ENCODE measurements at places on chromosomes 11 and 22.

DNA sequence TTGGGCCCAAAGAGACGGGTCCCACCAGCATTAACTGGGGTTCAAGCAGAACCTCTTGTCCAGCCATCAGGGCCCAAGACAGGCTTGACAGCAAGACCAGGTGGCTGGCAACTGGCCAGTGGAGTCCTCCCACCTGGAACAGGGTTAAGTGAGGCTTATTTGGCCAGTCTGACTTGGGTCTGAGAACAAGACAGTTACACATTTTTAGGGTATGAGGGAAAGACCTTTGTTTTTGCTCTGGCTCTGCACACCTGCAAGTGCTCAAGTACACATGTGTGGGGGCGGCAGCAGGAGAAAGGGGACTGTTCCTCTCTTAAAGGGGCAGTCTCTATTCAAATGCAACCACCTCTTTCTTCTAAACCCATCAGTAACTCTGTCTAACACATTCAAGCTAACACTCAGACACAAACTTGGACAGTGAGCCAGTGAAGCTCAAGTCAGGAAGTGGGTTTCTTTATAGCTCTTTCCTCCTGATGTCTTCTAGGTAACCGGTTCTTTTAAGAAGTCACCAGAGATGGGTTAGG, 116.2 kb downstream of the ETS1 start:
- DNase-seq, result no peak

DNA sequence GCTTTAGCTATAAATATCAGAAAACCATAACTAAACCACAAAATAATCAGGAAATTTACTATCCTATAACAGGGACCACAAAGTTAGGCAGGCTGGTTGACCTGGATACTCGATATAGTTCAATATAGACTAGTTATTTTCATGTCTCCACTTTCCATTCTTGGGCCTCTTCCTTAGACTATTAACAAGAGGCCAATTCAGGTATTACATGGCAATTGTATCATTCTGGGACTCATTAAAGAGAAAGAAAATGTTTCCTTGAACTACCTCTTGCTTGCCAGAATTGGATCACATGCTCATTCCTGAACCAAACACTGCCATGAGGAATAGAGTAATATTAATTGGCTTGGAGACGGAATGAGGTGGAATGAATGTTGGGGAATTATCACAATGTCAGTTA, 76.0 kb downstream of the EIF3M start:
- peak; percentile 7 for DNase-seq

DNA sequence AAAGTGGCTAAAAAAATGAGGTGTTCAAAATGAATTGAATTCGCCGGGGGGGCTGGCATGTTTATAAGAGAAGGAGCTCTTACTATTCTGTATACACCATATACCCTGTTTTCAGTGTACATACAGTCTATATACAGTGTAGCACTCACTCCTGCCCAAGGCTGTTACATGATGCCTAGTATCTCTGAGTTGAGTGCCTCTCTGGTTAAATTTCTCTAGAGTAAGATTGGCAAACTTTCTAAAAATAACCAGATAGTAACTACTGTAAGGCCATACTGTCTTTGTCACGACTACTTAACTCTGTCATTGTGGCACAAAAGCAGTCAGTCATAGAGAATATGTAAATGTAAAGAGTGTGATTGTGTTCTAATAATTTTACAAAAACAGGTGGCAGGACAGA, 58.1 kb downstream of the PHF21A start:
- no peak for DNase-seq

DNA sequence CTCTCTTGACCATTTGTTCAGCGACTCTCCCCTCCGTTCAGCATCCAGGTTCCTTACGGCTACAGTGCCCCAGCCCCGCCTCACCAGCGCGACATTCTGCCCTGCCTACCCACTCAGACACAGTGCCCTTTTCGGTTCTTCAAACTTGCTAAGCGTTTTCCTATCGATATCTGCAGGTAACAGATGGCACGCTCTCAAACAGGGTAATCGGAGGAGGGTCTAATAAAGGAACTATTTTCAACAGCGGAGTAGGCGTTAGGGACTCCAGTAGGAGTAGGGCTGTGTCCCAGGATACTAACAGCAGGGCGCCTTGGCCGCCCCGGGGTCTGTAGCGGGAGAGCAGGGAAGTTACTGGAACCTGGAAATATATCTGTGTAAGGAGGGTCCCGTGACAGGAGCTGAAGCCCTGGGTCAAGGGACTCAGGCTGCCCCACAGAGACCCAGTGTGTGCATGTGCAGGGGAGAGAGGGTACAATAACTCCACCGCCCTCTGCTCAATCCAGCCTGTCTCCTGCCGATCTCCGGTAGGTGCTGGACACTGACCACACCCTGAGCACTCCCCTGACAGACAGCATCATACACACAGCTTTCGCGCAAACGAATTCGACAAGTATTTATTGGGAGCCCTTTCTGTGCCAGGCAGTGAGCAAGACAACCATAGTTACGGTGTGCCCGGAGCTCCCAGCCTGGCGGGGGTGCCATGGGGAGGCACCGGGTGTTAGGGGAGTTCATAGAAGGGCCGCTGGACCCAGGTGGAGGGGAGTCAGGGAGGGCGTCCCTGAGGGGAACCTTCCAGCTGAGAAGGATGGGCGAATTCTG, 2.1 kb downstream of the KLHL35 start:
- DNase-seq, result no peak

DNA sequence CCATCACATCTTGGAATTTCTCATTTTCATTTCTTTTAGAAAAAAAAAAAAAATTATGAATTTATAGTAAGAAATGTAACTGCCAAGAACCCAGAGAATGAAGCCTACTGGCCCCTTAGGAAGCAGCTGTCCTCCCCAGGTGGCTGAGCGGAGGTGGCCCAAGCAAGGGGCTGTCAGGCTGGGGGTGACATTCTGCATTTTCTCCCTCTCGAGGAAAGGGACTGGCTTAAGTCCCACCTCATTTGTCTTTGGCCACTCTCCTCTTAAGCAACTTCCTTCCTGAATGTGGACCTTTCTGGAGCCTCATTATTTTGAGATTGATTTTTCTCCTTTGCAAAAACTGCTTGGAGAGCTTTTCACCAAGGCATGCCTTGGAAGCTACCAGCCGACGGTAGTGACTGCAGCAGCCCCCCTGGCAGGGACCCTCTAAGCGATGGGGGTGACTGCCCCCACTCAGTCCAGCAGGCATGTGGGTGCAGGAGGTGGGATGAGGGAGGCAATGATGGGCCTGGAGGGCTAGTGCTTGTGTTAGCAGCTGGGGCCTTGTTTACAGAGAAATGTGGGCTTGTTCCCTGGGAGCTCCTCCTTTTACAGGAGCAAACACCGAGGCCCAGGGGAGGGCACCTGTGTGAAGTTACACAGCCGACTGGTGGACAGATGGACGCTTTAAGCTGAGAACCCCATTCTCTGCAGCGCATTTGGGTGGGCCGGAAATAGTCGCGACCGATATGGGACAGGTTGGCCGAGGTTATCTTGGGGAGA, 111.7 kb downstream of the MORC2 start:
- DNase-seq, result no peak

- no peak for DNase-seq
These were observed 173.3 kb downstream of the GRIA4 start for GRCh38 chr11:105783216-105783615.

DNA sequence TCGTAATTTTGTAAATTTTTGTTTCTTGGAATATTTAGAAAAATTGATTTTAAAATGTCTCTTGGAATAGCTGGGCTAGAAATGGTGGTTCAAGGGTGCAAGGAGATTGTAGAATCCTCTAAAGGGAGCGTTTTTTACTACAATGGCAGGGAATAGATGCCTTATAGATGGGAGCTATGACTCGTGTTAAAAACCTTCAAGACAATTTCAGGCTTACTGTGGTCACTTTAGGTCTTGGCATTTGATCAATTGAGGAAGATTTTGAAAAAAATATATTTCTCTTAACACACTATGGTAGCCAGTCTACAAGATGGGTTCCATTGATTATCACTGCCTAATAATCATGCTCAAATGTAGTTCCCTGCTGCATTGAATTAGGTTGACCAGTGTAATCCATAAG, 25.0 kb downstream of the METTL15 start:
- DNase-seq, result peak; percentile 69

GRCh38 chr22:31179345-31179744, 19.4 kb downstream of the RNF185 start:
- DNase-seq, result peak; percentile 51

DNA sequence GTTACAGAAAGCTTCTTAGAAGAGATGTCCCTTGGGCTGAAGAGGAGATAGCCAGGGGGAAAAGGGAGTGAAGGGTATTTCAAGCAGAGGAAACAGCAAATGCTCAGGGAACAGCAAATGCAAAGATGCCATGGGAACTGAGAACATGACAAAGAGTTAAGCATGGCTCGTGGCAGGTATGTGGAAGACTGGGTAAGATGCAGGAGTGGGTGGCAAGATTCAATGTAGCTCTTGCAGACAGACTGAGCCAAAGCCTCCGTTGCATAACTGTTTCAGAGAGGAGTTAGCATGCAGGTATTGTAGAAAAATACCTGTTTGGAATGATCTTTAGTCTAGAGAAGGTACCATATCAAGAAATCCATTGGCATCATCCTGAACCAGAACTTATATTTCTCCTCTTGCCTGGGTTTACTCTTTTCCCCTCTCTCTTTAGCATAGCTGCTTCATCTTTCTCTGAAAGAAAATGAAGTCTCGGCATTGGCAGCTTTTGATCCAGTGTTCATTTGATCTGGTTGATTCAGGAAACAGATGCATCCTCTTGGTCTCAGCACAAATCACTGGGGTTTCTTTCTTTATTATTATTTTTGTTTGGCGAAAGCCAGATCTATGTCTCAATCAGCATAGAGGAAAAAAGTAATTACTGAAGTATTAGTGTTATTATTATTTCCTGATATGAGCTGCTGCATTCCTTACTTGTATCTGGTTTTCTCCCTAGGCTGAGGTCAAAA, 41.7 kb upstream of the NUP160 start:
- no peak for DNase-seq

DNA sequence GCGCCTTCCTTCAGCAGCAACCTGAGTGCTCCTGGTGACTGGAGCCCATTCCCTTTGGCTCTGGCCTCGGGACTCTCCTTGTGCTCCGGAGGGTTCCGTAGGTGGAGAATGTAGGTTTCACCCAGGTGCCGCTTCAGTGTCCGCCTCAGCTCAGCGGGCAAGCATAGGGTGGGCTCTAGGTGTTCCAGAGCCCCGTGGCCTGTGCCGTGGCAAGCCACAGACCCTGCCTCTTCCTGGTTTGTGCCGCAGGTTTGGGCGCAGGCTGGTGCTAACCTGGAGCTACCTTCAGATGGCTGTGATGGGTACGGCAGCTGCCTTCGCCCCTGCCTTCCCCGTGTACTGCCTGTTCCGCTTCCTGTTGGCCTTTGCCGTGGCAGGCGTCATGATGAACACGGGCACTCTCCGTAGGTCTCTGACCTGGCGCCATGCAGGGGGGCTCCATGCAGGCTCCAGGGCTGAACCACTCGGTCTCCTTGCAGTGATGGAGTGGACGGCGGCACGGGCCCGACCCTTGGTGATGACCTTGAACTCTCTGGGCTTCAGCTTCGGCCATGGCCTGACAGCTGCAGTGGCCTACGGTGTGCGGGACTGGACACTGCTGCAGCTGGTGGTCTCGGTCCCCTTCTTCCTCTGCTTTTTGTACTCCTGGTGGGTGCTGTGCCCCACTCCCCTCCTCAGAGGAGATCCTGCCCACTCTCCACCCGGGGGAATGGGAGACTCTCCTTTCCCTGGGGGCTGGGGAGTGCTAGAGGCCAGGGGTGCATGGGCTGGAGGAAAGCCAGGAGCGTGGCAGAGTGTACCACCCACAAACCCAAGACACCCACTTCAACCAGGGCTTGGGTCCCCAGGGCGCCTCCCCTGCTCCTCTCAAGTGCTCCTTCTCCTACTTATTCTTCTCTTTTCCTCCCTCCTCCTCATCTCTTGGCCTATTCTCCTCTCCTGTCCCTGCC, 2.4 kb downstream of the SLC22A12 start:
- no peak for DNase-seq

DNA sequence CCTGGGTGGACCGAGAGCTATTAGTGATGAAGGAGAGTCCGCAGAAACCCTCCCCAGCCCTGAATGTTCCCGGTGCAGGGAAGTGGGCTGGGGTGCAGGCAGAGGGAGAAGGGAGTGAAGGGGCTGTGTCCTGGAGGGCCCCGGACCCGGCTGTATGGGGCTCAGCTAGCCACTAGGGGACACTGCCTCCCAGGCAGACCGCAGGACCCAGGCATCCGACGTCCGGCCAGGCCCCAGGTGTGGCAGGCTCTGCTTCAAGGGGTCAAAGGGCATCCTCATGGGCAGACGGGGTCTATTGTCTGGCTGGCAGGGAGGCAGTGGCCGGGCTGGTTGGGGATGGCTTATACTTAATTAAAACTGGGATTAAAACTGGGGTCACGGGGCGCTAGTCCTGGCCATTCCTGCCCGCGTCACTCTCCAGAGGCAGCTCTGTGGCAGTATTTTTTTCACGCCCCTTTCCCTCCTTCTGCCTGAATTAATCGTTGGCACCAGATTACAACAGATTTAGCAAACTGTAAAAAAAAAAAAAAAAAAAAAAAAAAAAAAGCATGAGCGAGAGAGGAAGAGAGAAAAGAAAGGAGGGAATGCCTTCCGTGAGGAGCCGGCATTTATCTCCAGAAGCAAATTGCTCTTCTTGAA, 5.1 kb downstream of the FLRT1 start:
- DNase-seq, result no peak

DNA sequence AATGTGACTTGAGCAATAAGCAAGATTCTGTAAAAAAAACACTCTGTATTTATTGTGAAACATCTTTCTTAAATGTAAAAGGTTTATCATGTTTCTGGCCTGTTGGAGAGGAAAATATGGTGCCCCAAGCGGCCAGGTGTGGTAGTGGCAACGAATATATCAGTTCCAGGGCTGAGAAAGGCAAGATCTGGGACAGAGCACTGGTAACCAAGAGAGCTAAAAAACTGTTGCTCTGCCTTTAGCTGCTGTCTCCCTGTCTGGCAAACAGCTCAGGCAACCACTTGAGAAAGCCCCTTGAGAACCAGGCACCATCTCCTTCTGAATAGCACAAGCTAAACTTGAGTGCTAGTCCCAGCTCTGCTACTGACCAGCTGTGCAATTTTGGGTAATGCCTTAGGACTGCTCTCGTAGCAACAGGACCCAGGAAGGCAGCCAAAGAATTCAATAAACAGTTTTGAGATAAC, 129.9 kb downstream of the KCNC1 start:
- DNase-seq, result no peak

- DNase-seq, result no peak
These were observed 6.5 kb downstream of the PTDSS2 start for GRCh38 chr11:456533-456932.
